GM03348 (cell line): ENCODE measurements at places on chromosomes 2 and 18.

GRCh38 chr2:219045937-219046550, 4.7 kb upstream of the CFAP65 start:
- DNase-seq: peak; percentile 59

GRCh38 chr2:84495539-84496146, 20.7 kb upstream of the DNAH6 start:
- DNase-seq: peak; percentile 64

DNA sequence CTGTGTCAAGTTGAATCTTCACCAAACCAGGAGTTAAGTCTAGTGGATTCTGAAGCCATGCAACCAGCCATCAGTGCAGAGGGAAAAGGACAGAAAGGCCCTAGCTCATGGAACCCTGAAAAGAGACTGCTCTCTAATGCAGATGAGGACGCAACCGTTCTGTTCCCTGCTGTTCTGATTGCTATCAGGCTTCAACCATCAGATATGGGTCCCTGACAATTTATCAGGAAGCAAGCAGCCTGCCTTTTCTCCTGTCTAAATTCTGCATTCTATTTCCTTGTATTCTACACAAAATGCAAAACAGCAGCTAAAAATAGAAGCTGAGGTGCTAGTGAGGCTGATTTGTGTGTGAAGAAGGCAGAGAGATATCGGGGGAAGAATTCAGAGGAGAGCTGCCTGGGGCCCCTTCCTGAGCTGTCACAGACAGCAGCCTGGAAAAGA, 68.4 kb upstream of the RTN4 start:
- DNase-seq: no peak

DNA sequence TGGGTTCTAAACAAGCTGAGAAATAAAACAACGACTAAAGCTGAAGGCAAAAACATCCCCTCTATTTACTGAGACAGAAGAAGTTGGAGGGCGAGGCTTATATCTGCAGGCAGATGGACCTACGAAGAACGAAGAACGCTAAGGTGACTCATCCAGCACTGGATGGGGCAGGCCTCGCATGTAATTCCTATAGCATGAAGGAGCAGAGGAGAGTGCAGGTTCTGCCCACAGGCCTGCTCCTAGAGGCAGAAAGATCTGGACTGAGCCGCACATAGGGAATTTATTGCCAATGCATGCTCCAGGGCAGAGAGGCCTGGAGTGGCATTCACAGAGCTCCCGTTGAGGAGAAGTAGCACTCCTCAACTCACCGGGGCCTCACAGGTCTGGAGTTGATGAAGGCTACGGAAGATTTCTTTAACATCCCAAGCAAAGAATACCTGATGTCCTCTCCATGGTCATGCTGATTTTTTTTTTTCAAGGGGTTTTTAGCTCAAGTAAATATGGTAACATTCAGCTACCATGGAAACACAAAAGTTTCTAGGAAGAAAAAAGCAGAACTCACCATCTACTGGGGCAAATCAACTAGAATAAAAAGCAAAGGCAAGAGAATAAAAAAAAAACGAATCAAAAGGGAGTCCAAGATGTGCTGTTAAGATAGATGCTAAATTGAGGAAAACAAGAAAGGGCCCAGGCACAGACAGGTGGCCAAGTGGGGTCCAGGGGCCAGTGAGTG, 10.4 kb upstream of the METTL21A start:
- no peak for DNase-seq

DNA sequence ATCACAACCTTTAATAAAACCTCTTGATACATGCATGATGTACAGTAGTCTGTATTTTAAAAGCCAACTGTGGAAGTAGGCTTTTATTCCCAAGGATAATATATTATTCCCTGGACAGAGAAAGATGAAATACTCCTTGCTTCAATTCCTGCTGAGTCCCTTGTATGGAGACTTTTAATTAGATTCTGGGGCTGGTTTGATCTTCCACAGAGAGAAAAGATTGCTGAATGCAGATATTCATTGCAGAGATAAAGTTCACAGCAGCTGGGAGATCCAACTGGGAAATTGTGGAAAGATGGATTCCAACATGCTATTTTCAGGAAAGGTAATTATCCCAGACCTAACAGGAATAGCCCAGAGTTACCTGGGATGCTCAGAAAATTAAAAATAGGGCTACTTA, 607.0 kb upstream of the HS6ST1 start:
- no peak for DNase-seq

DNA sequence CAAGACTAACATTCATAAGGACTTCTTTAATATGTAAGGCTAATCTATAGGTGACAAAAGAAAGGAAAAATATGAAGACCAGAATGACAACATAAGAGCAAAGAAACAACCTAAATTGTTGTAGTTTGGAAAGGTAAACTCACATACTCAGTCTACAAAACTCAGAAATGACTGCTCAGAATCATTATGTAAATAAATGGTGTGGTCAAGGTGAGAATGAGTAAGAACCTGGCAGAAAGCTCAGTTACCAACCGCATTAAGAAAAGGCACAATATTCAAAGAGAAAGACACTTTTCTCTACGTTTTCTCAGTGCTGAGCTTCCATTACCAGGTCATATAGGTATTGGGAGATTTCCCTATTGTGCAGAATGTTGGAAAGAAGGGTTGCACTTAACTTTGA, 15.8 kb downstream of the ATF2 start:
- DNase-seq: no peak

DNA sequence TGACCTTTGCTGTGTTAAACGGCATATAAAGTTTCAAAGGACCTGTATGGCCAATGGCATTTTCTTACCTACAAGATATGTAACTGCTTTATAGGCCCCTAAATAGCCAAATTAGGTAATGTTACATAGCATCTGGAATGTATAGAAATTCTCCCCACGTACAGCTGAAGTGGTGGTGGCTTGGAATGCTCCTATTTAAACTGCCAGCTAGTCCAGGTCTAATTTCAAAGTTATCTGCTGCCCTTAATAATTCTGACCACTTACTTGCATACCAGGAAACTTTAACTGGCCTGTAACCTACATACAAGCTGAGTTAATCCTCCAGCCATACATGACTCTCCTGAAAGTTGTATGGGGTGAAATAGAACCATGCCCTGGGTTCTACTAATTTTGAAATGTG, 1.3 kb downstream of the KIAA2012 start:
- DNase-seq: no peak

DNA sequence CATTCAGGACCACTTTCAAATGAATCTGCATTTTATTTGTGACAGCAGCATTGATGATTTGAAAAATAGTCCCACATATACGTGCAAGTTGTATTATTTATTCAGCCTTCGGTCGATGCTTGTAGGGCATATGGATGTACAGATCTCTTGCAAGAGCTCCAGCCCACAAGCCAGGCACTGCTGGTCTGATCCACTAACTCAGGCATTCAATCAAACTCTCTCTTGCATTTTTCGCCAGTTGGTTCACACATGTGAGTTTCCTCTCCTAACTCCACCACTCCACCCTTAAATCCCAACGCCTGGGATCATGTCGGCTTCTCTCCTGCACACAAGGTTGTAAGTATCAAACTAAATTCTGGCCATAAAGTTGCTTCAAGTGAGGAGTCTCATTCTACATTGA, 318.7 kb downstream of the CYP26B1 start:
- DNase-seq: peak; percentile 56

DNA sequence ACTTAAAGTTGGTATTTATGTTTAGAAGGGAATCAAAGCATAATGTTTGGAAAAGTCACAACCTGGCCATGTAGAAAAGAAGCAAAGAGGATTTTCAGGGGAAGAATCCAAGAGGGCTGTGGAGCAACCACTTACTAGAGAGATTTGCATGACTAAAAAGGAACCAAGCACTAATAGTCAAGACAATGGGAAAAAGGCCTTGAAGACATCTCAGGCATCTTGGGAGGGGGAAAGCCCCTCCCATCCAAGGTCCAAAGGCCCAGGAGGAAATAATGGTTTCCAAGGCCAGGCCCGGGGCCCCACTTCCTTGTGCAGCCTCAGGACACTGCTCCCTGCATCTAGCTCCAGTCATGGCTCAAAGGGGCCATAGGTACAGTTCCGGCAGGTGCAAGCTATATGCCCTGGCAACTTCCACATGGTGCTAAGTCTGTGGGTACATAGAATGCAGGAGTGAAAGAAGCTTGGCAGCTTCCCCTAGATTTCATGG, 128.1 kb downstream of the EIPR1 start:
- DNase-seq: no peak

- no peak for DNase-seq
Observed at GRCh38 chr2:239150125-239151011, 250.5 kb downstream of the HDAC4 start.

GRCh38 chr18:79599441-79599931, 80.1 kb upstream of the CTDP1 start:
- DNase-seq: peak; percentile 69

GRCh38 chr2:160494201-160494644, 616 bp upstream of the RBMS1 start:
- DNase-seq: no peak

DNA sequence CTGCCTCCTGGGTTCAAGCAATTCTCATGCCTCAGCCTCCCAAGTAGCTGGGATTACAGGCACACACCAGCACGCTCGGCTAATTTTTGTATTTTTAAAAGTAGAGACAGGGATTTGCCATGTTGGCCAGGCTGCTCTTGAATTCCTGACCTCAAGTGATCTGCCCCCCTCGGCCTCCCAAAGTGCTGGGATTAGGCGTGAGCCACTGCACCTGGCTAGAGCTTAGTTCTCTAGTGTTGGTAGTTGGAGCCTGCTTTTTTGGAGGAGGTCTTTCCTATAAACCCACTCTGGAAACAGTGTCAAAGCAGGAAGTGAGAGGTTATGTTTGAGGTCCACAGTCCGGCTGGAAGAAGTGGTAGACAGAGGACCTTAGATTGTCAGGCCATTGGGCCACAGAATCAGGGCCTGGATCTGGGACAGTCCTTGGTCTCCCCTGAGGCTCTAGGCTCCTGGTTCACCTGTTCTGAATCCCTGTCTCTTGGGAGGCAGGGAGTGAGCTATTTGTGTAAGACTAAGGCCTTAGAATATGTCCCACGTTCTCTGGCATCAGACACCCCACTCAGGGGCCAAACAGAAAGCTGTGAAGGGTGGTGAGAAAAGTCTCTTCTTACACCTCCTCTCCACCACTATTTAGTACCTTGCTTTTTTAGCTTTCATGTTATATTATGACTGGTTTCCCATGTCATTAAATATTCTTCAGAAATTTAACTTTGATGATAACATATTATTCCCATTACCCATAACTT, 34.5 kb downstream of the PCBP1 start:
- DNase-seq: no peak

- DNase-seq: no peak
Observed at GRCh38 chr2:158357699-158358098, 98.9 kb downstream of the CCDC148 start.

DNA sequence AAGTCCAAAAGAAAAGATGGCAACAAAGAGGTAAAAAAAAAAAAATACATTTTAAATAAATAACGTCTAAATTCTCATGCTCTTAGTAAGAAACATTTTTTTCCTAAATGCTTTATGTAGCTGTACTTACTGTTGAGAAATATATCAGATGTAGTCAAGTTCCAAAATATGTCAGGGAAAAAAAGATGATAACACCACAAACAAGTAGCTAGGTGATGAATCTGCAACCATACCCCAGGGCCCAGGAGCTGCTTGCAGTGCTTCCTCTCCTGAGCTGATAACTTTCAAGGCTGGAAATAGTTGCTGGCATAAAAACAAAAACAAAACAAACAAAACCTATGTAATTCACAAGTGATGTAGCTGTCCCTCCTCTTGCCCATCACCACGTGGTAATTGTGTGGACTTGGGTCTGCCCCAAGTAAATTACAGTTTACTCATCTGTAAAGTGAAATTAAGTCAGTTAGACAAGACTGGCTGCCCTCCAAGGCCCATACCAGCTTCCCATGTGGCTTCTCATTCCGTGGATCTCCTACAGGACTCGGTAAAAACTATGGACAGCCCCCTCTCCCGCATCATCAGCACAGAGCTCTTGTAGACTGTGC, 82.6 kb downstream of the SP100 start:
- DNase-seq: no peak

DNA sequence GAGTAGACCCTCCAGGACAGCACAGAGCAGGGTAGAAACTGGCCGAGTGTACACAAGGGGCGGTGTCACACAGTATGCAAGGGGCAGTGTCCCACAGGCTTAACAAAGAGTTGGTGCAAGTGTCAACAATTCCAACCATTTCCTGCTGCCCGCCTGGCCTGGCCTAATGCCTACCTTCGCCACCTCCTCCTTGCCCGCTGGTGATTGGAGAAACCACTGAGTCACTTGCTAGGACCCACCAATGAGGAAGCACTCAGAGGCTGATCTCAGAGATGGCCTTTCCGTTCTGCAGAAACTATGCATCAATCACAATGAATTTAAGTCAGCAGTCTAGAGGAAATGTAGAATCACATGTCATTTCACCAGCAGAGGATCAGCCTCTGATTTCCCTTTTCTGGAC, 263.3 kb upstream of the PKDCC start:
- no peak for DNase-seq

DNA sequence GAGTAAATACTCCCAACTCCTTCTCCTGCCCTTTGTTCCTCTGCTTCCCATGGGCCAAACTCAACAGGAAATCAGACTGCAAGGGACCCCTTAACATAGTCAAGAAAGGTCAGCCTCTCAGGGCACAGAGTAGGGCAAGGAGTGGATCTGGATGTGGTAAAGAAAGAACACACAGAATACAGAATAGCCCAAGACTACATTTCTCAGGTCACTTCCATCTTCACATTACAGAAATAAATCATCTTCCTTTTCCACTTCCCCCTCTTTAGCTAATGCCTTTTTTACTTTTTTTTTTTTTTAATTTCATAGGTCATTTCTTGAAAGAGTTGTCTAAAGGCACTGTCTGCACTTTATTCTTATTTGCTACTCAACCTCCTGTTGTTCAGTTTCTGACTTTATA, 558.3 kb downstream of the TNS1 start:
- no peak for DNase-seq

- no peak for DNase-seq
Observed at GRCh38 chr18:49152885-49153284, 202.1 kb upstream of the SMAD7 start.

DNA sequence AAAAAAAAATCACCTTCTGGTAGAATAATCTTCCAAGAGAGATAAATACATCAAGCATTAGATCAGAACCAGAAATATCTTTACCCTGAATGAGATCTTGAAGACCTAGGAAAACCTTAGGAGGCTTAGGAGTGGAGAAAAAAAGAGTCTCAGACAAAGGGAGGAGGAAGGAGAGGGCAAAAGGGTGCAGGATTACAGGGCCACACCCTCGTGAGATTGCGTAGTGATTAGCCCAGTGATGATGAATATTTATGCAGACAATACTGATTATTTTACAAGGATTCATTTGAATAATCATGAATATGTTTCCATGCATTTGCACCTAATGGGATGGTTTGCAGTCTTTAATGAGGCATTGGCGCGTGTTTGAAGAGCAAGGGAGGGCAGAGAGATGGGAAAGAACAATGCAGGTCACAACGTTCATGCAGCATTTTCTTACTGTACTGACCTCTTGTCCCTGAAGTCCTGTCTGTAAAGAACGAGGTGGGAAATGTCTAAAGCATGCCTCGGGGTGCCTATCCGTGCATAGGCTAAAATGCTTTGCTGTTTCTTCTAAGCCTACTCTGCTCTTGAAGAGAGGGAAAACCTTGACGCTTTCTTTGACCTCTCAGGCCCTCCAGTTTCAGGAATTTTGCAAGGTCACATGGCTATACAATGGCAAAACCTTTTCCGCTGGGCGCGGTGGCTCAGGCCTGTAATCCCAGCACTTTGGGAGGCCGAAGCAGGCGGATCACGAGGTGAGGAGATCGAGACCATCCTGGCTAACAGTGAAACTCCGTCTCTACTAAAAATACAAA, 18.6 kb upstream of the ZNF532 start:
- DNase-seq: no peak
